IMR-90 (cell line): ENCODE measurements at places on chromosomes 5 and 9. TPM values are rescaled to one million over a fixed set of nuclear protein-coding genes. Genes with fewer than 3 reads are reported as not detected.

Gene MYMK
- not detected in 2 replicates for total RNA-seq

Gene SLC45A2
- not detected in 2 replicates for total RNA-seq

Gene MAMDC2
- total RNA-seq, result 5.0 and 5.6 TPM in 2 replicates

Gene AMBP
- total RNA-seq, result not detected in 2 replicates

DNA sequence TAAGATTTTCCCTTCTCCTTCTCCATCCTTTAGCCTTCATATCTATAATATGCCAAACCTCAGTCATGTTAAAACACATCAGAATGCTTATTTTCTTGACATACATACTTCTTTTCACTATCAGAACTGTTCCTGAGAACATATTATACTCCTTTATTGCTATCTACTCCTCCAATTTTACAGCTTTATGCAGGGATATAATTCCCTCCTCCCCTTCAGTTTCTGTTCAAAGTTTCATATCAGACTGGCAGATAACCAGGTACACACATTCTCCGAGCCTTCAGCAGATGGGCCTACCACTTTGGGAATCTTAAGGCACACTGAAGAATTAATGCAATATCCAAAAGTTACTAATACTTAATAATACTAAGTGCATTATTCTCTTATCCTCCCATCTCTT lies 29.1 kb downstream of the FAM169A start:
- no peak for DNase-seq

DNA sequence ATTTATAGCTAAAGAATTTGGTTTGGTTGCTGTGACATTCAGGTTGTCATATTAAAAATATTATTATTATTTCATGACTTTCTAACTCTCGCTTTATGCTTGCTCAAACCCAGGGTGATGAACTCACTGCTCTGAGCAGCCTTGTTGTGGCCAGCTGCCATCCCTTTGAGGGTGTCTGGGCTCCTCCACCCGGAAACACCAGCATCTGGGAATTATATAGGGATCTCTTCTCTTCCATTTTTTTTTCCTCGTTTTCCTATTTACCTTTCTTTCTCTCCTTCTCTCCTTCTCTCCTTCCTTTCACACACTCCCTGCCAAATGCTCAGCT lies 355.8 kb upstream of the SMARCA2 start:
- no peak for DNase-seq

- no peak for DNase-seq
These were observed 2.8 kb upstream of the NFIB start for GRCh38 chr9:14316602-14317300.

DNA sequence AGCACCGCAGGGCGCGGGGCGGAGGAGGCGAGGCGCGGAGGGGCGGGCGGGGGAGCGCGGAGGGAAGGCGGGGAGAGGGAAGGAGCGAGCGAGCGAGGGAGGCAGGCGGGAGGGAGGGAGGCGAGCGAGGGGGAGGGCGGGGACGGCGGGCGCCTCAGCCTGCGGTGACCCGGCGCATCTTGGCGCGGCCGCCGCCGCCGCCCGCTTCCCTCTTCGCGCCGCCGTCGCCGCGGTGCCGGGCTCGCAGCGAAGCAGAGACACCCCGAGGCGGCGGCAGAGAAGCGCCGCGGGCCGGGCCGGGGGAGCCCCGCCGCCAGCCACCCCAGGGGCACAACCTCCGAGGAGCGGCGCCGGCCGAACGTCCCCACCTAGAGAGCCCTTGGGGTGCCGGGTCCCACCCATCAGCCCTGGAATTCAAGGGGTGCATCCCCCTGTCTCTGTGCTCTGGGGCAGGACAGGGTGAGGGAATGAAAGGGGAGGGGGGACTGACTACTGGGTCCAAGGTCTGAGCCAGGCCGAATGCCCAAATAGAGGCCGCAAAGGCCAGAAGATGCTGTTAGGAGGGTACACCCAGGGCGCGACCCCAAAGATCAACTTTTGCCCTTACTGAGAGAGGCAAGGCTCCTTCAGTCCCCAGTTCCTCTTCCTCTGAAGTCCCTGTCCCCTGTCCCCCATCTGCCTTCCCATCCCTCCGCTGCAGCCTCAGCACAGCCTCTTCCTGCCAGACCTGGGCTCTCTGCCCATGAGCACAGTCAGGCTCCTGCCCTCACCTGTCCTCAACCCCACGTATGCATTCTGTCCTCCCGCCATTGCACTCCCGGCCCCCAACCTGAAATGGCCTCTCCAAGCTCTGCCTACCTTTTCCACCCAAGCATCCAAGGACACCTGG lies at the start of gene ADAMTS2:
TSS of gene ADAMTS2 (minus strand) at position 29 of the 889 bp plus-strand sequence. CDS start 133 bp downstream, outside the sequence.
- peak; percentile 56 for DNase-seq

- peak; percentile 4 for DNase-seq
These were observed 49.7 kb upstream of the PLEKHG4B start for GRCh38 chr5:42250-42649.
